ENCODE measurements at places on chromosomes 3 and 15. TPM values are rescaled to one million over a fixed set of nuclear protein-coding genes. Genes with fewer than 3 reads are reported as not detected.

CHST2 gene
- 16.3 TPM for total RNA-seq

MELTF gene
- 3.3 TPM for total RNA-seq

P3H2 gene
- total RNA-seq: not detected

ADPRH gene
- 6.1 TPM for total RNA-seq

SLITRK3 gene
- total RNA-seq: not detected

CCDC12 gene
- 72.7 TPM for total RNA-seq

ZNF660 gene
- total RNA-seq: 0.30 TPM

PRSS50 gene
- total RNA-seq: not detected

TRIM42 gene
- not detected for total RNA-seq

OSBPL10 gene
- total RNA-seq: 0.26 TPM

SAXO2 gene
- not detected for total RNA-seq

GRCh38 chr3:53230789-53231188 is 25.0 kb downstream of the TKT start:
- DNase-seq: no peak

DNA sequence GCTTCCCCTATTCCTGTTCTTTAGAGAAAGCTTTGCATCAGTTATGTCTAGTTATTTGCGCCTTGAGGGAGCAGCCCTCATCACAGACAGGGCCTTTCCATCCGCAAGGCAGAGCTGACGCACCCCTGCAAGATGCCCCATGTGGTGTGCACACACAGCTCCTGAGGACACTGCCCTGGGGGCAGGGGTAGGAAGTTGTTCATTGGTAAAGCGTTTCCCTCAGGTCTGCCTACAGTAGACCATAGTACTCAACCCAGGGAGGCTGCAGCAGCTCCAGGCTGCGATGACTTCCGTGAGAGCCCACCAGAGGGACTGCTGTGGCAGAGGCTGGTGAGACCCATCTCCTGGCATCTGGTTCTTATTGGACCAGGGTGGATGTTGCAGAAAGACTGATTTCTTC is 55.1 kb upstream of the PLXNA1 start:
- DNase-seq: no peak

GRCh38 chr15:74316141-74316540 is 51.3 kb downstream of the CYP11A1 start:
- no peak for DNase-seq

DNA sequence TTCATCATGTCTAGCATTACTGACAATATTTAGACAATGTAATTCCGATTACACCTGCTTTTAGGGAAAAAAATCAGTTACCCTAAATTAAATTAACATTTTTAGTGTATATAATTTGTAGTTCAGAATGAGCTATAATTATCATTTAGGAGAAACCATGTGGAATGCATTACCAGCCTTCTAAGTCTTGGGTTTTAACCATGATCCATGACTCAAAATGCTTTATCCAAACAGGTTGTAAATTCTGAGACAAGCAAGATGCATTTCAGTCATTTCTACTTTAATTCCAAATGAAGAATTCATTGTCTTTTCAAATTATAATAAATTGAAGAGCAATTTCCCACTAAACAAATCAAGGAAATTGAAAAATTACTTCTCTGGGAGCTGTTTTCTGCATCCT is 243.7 kb upstream of the LRIG1 start:
- no peak for DNase-seq

DNA sequence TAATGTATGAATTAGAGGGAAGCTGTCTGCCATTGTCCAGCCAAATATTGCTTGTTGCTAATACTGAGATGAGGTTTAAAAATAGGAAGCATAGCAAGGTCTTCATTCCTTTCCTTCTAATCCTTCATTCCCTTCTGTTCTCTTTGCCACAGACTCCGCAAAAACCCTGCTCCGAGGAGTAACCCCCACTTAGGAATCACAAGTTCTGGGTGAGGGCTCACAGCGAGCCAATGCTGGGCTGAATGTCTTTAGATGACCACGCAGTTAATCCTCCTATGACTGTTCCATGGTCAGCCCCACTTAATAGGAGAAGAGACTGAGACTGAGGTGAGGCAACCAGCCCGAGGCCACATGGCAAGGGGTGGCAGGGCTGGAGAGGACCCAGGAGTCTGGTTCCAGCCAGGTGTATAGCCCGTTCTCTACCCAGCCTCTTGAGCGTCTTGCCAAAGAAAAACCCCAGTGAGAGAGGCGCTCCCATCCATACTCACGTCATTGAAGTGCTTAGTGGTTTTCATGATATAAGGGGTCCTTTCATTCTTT is 44.9 kb upstream of the CTSH start:
- no peak for DNase-seq

DNA sequence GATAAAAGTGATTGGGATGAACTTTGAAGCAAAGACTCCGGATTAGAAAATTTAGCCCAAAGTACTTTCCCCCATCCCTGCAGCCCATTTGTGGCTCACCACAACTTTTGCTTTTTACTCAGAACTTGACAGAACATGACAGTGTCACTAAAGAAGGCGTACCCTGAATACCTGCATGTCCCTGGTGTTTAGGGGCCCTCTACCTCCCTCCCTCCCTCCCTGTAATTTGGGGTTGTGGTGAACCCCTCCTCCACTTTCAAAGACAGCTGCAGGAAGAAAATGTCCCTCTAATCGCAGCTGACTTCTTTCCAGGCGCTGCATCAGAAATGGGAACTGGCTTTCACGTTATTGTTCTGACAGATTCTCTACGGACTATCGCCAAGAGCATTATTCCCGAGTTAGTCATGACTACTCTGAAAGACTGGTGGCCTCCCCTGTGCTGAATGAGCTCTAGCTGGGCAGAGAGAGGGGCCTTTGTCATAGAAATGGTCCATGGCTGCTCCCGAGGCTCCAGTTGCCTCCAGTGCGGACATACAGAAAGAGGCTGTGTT is 93.2 kb upstream of the ARHGEF3 start:
- no peak for DNase-seq

DNA sequence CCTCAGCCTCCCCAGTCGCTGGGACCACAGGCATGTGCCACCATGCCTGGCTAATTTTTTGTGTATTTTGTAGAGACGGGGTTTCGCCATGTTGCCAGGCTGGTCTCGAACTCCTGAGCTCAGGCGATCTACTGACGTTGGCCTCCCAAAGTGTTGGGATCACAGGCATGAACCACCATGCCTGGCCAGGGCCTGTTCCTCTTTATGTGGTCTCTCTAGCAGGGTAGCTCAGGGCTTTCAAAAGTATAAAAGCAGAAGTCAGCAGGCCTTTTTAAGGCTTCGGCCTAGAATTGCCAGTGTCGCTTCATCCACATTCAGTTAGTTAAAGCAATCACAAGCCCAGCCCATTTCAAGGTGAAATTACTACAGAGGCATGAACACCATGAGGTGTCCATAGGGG is 7.6 kb downstream of the VHL start:
- DNase-seq: no peak

- DNase-seq: peak; percentile 48
Measured at GRCh38 chr15:49145651-49146609, 9.5 kb downstream of the COPS2 start.

- no peak for DNase-seq
Measured at GRCh38 chr3:151845306-151845905, 28.0 kb upstream of the SUCNR1 start.

- DNase-seq: no peak
Measured at GRCh38 chr3:142574665-142575064, 3.9 kb downstream of the ATR start.

- DNase-seq: no peak
Measured at GRCh38 chr15:48175126-48175525, 3.0 kb downstream of the MYEF2 start.

GRCh38 chr3:38528457-38528856 is 32.3 kb downstream of the EXOG start:
- DNase-seq: no peak

GRCh38 chr3:10251006-10251405 is 2.7 kb downstream of the TATDN2 start:
- DNase-seq: no peak

- no peak for DNase-seq
Measured at GRCh38 chr15:28114721-28115622, 15.9 kb upstream of the OCA2 start.
